Muscle of leg (tissue), 16 donors: ENCODE measurements at places on chromosomes 5 and 9.

GRCh38 chr5:54643685-54644106 is 126.1 kb downstream of the SNX18 start:
- peak; percentile 74 for DNase-seq

GRCh38 chr5:99005506-99005905 is 76.7 kb upstream of the CHD1 start:
- no peak for DNase-seq

- peak; percentile 98 for DNase-seq
Measured at GRCh38 chr5:171420431-171421241, 1.2 kb downstream of the FGF18 start.

DNA sequence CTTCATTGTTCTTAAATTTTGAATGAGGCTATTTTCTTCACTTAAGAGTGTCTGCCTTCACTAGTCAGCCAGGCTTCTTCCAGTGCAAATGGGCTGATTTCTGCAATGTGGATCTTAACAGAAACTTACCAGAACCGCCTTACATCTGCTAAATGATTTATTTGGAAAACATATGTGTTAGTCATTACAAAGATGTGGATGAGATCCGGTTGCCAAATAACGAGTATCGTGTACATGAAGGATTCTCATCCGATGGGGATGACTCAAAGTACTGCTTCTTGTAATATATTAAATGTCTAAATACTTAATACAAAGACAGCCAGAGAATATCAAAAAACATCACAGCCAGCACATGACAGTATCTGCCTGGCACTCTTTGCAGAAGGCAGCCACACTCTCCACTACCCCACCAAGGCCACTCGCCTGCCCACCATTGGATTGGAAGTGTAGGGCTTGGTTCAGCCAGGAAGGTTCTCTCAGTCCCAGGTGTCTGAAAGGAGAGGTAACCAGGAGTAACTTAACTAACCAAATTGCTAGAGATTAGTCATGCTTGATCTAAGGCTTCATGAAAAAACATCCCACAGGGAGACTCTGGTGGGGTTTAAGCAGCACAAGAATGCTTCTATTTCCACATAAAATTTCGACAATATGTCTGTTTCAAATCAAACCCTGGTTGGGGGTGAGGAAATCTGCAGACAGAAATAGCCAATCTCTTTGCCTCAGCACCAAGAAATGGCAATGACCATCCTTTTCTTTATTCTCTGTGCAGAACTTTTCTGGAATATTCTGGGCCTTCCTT is 174.8 kb downstream of the GADD45G start:
- DNase-seq = peak; percentile 77

DNA sequence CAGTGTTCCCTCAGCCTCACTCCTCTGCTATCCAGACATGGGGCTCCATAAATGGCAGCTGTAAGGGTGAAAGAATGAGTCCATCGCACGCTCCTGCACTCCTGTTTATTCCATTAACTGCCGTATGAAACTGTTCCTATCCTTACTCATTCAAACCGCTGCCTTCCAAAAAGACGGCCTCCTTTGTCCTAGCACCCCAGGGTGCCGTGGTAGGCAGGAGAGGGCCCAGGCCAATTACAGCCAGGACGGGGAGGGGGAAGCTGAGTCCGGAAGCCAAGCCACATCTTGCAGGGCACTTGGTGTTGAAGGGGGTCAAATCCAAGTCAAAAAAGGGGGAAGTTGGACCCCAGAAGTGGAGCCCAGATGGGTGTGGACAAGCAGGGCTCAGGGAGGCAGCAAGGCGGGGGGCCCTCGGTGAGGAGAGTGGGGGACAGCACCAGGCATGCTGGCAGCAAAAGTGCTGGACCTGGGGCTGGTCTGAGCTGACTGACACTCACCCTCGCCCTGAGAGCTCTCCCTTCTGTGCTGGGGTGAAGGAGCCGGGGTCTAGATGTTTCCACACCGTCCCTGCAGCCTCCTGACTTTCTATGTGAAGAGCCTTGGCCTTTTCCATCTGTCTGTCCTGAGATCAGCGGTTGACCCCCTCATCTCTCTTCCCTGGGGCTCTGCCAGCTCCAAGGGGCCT is 63.3 kb downstream of the COL23A1 start:
- peak; percentile 50 for DNase-seq

DNA sequence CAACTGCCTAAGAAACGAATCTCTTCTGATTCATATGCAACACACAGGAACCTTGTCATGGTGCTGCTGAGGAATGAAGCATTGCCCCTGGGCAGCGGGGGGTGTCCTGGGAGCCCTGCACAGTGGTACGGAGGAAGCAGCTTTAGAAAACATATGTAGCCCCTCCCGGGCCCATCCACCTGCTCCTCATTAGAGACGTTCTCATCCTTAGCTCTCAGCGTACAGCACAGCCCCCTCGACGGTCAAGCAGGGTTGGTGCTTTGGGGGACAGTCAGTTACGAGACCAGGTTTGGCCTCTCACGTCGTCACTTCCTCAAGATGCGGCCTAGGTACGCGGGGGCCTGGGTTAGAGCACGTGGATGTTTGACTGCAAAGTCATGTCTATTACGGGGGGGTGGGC is 28.4 kb upstream of the LAMC3 start:
- no peak for DNase-seq

DNA sequence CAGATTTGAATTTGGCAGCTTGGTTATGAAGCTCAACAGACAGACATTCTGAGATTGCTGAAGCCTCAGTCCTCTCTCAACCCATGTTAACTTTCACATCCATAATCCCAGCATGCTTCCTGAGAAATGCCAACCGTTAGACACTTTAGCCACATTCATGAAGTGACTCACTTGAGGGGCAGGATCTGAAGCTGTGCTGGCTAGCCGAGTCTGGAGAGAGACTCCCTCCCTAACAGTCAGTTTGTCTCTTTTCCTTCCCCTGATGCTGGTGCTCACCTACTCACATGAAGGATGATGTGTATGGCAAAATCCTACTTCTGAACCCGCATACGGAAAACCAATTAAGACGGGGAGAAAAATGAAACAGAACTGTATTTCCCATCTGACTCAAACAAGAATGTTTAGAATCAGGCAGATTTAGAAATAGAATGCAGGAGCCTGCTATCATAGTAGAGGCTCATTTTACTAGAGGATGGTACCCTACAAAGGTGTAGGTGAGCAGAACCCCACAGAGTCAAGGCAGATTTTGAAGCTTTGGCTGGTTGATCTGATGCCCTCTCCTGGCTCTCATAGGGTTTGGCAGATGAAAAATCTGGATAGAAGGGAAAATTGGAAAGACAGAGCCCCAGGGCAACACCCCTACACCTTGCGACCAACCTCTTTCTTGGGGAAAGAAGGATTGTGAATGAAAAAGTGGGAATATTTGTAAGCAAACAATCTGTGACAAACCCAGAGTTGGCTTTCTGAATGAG is 150.9 kb upstream of the LHFPL2 start:
- DNase-seq = peak; percentile 84

- DNase-seq = peak; percentile 71
Measured at GRCh38 chr5:124660229-124661093, 86.0 kb downstream of the ZNF608 start.

DNA sequence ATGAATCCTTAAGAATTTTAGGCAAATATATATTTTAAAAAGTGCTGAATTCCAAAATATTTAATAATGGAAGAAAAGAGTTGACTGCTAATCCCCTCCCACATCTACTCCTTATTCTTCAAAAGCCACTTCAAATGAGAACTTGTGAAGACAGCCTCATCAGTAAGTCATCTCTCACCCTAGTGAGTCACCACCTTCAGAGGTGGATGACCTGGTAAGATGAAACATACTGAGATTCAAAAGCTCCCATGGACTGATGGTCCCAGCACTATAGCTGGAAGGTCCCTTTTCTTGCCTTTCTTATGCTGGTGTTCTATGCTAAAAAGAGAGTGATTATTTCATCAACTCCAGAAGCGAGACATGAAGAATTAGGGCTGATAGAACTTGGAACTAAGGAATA is 37.8 kb upstream of the SPDL1 start:
- no peak for DNase-seq

GRCh38 chr5:113061846-113062780 is 85.5 kb downstream of the DCP2 start:
- DNase-seq = peak; percentile 59

GRCh38 chr9:14021871-14022525 is 291.9 kb downstream of the NFIB start:
- no peak for DNase-seq

DNA sequence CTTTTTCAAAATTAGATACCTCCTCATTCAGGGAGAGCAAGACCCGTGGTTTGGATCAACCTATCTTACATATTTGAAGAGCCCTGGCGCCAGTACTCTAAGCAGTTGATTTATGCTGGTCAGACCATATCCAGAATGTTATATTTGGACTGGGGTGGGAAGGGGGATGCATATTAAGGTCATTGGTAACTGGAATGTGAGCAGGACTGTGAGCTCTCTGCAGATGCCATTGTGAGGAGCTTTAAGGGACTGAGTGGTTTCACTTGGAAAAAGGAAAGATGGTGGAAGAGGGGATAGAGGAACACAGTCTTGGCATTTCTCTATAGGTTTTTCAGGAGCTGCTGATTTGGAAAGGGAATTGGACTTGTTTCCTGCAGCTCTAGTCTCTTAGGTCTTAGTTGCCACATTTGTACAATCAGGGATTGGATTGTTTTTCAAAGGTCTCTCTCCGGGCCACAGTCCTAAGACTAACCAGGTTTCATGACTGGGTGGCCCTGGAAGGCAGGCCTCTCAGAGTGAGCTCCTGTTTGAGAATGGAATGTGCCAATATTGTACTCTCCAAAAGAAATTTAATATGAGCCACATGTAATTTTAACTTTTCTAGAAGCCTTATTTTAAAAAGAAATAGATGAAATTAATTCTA is 25.8 kb upstream of the F2R start:
- no peak for DNase-seq

- DNase-seq = no peak
Measured at GRCh38 chr5:9920697-9921096, 290.5 kb upstream of the TAS2R1 start.

DNA sequence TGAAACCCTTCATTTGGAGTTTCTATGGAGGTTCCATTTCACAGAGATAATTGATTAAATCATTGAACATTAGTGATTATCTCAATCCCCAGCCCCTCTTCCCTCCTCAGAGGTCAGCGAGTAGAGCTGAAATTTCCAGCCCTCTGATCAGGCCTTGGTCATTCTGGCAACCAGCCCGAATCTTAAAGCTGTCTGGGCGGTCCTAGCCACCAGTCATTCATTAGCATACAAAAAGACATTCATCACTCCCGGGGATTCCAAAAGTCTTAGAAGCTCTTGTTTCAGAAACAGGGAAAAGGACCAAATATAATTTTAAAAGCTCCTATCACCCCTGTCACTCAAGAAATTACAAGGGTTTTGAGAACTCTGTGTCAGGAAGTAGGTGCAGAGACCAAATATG is 41.3 kb downstream of the ZNF474 start:
- peak; percentile 38 for DNase-seq

GRCh38 chr5:5751498-5751897 is 329.0 kb downstream of the ICE1 start:
- DNase-seq = no peak

DNA sequence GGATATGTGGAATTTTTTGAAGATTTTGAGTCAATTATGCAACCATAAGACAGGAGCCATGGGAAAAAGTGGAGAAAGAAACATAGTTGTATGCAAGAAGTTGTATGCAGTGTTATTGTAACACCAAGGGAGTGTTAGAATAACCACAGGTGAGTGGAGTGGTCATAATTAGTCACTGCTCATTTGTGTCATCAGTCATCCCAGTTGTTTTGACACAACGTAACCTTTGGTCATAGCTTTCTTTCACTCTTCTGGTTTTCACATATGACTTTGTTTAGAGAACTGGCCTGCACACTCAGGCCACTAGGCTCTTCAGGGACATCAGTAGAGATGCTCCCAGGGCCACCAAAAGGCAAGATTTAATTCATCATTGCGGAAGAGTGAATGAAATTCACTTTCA is 158.7 kb upstream of the HMHB1 start:
- DNase-seq = no peak

- DNase-seq = no peak
Measured at GRCh38 chr9:93301911-93302541, 118.1 kb downstream of the WNK2 start.

DNA sequence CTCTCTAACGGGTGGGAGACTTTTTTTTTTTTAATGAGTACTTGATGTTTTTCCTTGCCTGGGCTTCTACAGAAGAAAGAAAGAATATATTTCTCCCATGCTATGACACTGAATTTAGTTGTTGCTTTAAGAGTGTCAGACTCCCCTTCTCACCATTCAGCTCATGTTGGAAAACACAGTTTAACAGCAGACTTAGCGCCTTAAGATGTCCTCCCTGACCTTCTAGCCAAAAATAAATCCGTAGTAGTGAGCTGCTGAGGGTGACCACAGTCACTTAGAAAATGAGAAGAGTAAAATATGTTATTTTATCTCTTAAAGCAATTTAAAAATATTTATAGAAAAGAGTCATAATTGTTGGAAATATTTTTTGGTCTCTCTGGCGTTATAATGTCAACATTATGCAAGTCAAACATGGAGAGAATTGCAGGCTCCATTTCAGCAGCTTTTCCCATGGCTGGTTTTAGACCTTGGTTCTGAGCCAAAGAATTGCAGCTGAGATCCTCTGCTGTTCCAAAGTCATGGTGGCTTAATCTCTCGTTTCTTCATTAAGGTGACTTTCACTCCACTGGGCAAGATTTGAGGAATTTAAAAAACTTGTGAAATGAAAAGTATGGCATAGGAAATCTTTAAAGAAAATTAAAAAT is 143.5 kb downstream of the GHR start:
- peak; percentile 90 for DNase-seq

DNA sequence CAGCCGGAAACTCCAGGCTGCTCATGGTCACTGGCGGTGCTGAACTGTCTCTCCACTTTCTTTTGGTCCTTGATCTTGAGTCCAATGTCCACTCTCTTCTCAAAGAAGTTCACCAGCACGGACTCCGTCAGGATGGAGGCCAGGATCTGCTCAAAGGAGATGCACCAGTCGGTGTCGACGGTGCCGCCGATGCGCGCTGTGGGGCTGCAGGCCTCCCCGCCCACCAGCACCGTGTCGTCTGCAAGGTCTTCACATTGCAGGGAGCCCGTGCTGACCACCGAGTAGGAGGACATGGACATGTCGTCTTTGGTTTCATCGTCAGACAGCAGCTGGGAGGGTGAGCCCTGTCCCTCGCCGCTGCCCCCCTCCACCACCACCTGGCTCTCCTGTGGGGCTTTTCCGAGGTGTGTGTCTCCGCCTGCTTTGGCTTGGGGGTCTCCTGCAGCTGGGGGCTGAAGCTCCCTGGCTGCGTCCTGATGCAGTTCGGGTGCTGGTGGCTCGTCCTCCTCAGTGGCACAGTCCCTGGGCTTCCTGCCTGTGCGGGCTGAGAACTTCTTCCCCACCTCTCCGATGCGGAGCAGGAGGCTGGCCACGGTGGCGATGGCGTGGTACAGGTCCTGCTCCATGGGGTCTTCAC is 5.0 kb upstream of the MRNIP start:
- DNase-seq = no peak

- no peak for DNase-seq
Measured at GRCh38 chr5:51201024-51201423, 182.2 kb upstream of the ISL1 start.

- no peak for DNase-seq
Measured at GRCh38 chr9:5917888-5918287, 27.2 kb downstream of the MLANA start.

DNA sequence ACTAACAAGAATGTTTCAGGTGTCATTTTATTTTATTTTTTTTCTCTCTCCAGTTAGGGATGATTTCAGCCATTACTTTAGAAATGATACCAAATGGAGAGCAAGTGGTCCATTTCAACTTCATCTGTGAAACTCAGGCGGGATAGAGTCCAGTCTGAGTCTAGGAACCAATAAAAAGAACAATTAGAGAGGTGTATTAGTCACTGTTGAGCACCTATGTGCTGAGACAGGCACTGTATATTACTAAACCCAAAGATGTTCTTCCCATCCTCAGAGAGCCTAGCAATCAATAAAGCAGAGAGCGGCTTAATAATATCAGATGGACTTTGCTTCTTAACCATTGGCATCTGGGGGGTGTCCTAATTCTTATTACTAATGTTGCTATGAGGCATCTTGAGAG is 410.3 kb upstream of the SLC24A2 start:
- DNase-seq = no peak
